ENCODE measurements at places on chromosomes 3 and 15. TPM values are rescaled to one million over a fixed set of nuclear protein-coding genes. Genes with fewer than 3 reads are reported as not detected.

GRCh38 chr15:25668236-25668795 lies 194.8 kb downstream of the ATP10A start:
- no peak for DNase-seq

- DNase-seq: no peak
These were observed 570.6 kb downstream of the ZBBX start for GRCh38 chr3:166809520-166809919.

DNA sequence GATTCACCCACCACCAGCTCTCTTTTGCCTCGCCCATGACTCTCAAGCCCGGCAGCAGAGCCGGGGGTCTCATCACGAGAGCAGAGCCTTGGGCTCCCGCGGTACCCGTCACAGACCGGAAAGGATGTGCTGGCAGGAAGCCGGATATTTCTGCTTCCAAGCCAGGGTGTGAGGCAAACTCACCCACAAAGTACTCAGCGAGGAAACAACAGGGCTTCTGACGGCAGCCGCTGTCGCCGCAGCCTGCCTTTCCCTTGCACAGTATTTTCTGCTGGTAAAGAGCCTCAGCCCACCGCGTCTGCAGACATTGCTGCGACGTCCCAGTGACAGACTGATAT lies 119.9 kb downstream of the NSMCE3 start:
- no peak for DNase-seq

GRCh38 chr15:21261965-21262850 lies 178.1 kb downstream of the POTEB3 start:
- DNase-seq: peak; percentile 94

DNA sequence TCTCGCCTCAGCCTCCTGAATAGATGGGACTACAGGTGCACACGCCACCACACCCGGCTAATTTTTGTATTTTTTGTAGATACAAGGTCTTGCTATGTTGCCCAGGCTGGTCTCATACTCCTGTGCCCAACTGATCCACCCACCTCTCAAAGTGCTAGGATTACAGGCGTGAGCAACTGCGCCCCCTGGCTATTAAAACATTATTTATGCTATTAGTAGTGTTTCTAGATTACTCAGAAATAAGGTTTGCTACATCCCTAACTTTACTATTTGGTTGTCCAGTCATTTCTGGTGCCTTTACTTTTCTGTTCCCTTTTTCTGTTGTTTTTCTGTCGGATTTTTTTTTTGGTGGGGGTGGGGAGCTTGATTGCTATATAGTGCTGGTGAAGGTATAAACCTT lies 393.6 kb upstream of the TPM1 start:
- no peak for DNase-seq

- no peak for DNase-seq
These were observed 125.8 kb downstream of the TNIK start for GRCh38 chr3:171334465-171334811.

DNA sequence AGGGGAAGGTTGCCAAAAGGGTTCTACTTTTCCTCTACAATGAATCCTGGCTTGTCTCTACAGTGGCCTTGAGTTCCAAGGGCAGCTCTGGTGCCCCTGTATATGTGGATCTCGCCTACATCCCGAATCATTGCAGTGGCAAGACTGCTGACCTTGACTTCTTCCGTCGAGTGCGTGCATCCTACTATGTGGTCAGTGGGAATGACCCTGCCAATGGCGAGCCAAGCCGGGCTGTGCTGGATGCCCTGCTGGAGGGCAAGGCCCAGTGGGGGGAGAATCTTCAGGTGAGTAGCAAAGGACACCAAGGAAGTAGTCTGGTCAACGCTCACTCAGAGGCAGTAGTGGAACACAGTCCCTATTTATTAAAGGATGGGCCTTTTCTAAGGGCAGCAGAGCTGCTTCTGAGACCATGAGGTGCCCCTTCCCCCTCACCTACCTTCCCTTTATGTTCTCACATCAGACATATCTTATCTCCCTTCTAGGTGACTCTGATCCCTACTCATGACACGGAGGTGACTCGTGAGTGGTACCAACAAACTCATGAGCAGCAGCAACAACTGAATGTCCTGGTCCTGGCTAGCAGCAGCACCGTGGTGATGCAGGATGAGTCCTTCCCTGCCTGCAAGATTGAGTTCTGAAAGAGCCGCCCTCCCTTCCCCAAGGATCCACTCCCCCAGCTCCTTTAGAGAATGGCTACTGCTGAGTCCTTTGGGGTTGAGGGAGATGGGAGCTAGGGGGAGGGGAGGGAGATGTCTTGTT lies 12.4 kb downstream of the MAP1A start:
- peak; percentile 62 for DNase-seq

GRCh38 chr3:164236851-164237250 lies 841.4 kb downstream of the SI start:
- DNase-seq: no peak

- DNase-seq: no peak
These were observed 33.7 kb upstream of the TMC3 start for GRCh38 chr15:81407718-81408117.

DNA sequence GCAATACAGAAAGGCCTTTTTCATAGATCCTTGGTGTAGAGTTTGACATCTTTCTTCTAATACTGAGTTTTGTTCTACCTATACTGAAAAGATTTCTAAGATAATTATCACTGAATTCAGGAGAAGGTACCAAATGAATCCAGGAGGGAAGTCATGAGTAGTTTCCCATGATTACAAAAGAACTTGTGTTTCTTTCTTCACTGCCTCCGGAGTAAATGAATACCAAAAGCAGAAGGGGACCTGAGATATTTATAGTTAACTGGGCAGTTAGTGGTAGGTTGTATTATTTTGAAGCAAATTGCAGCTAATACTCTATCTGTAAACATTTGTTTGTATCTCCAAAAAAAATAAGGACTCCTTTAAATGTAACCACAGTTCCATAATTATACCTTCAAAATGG lies 175.4 kb downstream of the SUCNR1 start:
- no peak for DNase-seq

GRCh38 chr3:99562138-99562537 lies 76.3 kb upstream of the COL8A1 start:
- no peak for DNase-seq

DNA sequence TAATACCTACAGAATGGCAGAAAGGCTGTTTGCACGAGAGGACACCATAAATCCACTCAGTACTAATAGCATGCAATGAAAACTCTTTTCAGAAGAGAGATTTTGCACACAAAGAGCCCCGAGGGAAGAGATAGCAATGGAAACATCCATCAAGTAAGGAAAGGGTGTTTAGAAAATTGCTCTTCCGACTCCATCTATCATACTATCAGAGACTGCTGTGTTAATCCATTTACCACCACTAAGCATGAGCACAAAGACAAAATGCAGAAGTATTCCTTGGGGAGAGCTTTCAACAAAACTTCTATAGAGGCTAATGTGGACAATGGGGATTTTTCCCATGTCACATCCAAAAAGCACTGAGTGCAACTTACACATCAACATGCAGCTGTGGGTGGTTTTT lies 72.1 kb upstream of the PLAAT1 start:
- no peak for DNase-seq

DNA sequence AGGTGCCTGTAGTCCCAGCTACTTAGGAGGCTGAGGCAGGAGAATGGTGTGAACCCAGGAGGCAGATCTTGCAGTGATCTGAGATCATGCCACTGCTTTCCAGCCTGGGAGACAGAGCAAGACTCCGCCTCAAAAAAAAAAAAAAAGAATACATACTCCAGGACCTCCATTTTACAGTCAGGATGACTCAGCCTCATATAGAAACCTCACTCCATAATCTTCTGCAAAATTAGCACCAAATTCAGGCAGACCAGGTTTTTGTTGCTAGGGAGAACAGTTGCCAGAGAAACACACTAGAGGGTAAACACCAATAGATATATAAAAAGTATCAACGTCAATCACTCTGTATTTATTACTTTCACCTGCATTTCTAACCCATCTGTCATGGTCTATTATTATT lies 28.3 kb upstream of the AP3B2 start:
- no peak for DNase-seq

GRCh38 chr3:16975083-16975482 lies 90.3 kb downstream of the PLCL2 start:
- DNase-seq: no peak

GRCh38 chr3:34073111-34073510 lies 274.7 kb downstream of the PDCD6IP start:
- DNase-seq: no peak

GRCh38 chr15:89671687-89672086 lies 7.5 kb downstream of the PLIN1 start:
- DNase-seq: no peak

- DNase-seq: no peak
These were observed 72.7 kb upstream of the LRTM1 start for GRCh38 chr3:55000546-55000945.

DNA sequence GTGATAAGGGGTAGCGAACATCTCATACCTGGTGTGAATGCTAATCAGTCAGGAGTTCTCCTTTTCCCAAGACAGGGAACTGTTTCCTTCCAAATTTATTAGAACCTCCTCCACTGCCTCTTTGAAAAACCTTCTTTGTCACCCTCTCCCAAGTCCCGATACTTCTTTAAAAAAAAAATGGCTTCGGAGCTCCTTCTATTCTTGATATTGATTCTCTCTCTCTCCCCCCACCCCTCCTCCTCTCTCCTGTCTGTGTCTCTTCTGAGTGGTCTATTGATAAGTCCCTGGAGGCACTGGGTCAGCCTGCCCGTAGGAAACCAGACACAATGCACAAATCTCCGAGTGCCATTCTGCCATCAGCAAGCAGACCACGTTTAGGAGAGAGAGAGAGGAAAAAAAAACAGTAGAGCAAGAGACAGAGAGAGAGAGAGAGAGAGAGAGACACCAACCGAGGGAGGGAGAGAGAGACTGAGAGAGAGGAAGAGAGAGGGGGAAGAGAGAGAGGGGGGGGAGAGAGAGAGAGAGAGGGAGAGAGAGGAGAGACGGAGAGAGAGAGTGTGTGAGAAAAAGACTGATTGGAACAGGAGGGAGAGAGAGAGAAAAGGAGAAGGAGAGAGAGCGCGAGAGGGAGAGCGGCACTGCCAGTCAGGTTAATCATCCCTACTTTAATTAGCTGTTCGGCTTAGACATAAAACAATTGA lies 160.9 kb downstream of the TIGIT start:
- no peak for DNase-seq

GRCh38 chr3:155604126-155604525 lies 140.7 kb downstream of the PLCH1 start:
- DNase-seq: no peak

DNA sequence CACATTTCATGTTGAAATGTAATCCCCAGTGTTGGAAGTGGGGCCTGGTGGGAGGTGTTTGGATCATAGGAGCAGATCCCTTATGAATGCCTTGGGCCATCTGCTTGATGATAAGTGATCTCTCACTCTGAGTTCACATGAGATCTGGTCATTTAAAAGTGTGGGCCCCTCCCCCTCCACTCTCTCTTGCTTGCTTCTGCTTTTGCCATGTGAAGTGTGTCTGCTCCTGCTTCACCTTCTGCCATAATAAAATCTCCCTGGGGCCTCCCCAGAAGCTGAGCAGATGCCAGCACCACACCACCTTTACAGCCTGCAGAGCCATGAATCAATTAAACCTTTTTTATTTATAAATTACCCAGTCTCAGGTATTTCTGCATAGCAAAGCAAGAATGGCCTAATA lies 14.2 kb upstream of the CD200R1L start:
- no peak for DNase-seq

DNA sequence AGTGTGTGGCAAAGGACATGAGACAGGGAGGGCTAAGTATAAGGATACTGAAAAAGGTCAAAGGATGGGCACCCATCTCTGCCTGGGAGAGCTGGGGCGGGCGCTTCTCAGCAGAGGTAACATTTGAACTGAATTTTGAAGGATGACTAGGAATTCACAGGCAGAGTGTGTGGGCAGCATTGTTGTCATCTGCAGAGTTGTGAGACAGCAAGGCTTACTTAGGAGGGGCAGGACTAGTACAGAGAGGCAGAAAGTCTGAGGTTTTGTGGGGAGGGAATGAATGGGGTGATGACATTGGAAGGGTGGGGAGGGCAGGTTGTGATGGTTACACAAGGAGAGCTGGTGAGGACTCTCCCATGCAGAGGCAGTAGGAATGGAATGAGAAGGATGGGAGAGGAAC lies 84.1 kb upstream of the PRR23C start:
- no peak for DNase-seq

DNA sequence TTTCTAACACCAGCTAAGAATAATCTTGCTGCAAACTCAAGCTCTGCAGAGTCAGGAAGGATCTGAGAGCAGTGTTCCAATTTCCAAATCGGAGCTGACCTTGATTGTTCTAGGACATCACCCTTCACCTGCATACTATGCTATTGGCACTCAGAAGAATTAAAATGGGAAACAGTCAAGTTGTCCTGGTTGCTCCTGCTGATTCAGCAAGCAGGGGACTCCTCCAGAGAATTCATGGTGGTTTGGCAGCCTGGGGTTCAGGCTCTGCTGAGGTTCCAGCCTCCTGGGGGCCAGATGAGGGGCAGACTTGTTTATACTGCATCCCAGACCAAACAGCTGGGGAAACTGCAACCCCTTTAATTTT lies 213.7 kb upstream of the ADAMTS9 start:
- DNase-seq: no peak

DNA sequence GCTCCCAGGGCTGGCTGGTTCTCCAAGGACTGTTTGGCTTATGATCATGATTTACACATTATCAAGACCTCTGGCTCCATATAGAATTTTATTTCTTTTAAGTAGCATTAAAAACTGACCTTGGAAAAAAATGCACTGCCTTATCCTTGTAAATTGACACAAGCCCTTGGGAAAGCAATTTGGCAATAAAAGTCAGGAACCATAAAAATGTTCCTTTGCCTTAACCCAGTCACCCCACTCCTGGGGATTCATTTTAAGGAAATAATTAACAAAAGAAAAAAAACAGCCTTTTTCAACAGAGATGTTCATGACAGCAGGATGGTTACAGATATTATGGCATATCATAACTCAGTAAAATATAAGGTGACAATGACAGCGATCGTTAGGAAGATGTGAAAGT lies 51.6 kb upstream of the NR2E3 start:
- DNase-seq: no peak

- DNase-seq: no peak
These were observed 512.9 kb upstream of the AGTR1 start for GRCh38 chr3:148184798-148185197.

GRCh38 chr3:17360991-17361390 lies 381.4 kb downstream of the TBC1D5 start:
- no peak for DNase-seq

Gene ECE2
- not detected for total RNA-seq

Gene TJP1
- 89.6 TPM for total RNA-seq

Gene MRPL3
- total RNA-seq: 74.6 TPM

Gene TGM4
- not detected for total RNA-seq

Gene NTRK3
- total RNA-seq: 1.6 TPM

Gene SPRED1
- total RNA-seq: 43.6 TPM

Gene GPX1
- total RNA-seq: 724 TPM

Gene MGLL
- total RNA-seq: 301 TPM

Gene SEMA3G
- 144 TPM for total RNA-seq

Gene SLC6A11
- total RNA-seq: not detected

Gene SKOR1
- 0.26 TPM for total RNA-seq

Gene LRRK1
- total RNA-seq: 23.5 TPM

Gene XCR1
- total RNA-seq: 0.16 TPM

Gene CNTN4
- total RNA-seq: 3.8 TPM

Gene FHIT
- total RNA-seq: 8.5 TPM
